ENCODE measurements at places on chromosomes 2 and 18. TPM values are rescaled to one million over a fixed set of nuclear protein-coding genes. Genes with fewer than 3 reads are reported as not detected.

GRCh38 chr2:78293768-78294167 is 731.7 kb upstream of the REG3G start:
- DNase-seq = no peak

DNA sequence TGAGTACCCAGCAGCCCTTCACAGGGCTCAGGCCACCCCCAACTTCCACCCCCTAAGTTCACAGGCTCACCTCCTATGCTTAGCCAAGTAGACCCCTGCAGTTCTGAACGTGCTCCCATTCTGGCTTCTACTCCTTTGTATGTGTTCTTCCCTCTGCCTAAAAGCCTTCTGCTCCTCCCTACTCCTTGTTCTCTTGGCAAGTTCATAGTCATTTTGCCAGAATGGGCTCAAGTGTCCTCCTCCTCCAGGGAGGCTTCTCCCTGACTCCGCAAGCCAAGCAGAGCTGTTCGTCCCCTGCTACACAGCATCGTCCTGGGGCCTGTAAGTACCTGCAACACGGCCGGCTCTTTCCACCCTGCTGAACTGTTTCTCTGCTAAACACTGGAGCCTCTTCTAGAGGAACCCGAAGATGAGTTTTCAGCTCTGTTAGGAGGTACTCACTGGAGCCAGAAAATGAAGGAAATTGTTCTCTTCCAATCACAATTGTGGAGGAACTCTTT is 14.6 kb upstream of the CETN1 start:
- DNase-seq = no peak

DNA sequence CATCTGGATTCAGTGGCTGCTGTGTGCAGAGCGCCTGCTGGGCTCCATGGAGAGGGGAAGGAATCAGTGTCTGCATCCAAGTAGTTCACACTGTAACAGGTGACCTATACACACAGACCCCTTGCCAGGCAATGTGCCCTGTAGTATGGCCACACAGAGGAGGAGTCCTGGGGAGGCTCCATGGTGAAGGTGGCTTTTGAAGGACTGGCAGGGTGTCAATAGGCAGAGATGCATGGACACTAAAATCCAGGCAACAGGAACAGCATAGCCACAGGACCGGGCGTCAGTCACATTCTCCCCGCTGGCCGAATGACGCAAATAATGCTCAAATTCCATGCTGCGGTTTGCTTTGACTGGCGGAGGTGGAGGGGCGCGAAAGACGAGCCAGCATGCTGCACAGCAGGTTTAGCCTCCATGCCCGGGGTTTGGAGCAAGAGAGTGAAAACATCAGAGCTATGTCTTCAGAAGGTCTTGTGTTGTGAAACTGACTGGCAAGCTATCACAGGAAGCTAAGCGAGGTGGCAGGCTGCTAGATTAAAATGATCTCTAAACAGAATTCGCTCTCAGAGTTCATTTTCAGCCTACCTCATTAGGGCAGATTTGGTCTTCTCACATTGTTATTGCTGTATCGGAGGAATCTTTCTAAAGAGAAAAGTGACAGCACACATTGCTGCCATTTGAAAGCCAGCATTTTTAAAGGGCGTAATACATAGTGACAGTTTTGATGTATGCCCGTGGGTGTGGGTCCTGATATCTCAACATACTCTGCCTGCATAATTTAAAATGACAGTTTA is 1.2 kb upstream of the CHMP1B start:
- DNase-seq = peak; percentile 52

DNA sequence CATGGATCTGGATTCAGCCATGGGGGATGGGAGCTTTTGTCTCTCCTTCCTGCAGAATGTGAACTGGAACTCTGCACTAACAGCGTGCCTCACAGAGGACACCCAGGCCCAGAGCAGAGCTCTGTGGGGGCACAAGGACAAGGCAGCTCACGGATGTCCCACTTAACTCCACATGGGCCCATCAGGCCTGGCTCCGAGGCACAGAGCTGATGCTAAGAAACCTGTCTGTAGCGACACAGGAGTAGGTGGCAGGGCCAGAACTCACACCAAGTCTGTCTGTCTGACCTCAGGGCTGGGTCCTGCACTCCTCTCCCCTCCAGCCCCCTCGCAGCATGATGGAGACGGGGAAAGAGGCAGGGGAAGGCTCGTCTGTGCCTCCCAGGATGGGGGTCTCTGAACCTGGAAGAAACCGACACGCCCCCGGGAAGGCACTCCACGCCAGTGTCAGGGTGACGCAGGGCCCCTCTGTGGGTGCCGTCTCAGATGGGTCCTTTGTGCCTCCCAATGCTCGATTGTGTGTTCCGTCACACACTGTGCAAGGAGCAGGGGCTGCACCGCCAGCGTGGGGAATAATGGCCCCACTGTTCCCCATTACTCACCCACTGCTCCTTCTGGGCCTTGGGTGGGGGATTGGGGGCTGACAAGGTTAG is 36.6 kb downstream of the FAM178B start:
- no peak for DNase-seq

- no peak for DNase-seq
Measured at GRCh38 chr2:67619204-67619603, 222.1 kb downstream of the ETAA1 start.

DNA sequence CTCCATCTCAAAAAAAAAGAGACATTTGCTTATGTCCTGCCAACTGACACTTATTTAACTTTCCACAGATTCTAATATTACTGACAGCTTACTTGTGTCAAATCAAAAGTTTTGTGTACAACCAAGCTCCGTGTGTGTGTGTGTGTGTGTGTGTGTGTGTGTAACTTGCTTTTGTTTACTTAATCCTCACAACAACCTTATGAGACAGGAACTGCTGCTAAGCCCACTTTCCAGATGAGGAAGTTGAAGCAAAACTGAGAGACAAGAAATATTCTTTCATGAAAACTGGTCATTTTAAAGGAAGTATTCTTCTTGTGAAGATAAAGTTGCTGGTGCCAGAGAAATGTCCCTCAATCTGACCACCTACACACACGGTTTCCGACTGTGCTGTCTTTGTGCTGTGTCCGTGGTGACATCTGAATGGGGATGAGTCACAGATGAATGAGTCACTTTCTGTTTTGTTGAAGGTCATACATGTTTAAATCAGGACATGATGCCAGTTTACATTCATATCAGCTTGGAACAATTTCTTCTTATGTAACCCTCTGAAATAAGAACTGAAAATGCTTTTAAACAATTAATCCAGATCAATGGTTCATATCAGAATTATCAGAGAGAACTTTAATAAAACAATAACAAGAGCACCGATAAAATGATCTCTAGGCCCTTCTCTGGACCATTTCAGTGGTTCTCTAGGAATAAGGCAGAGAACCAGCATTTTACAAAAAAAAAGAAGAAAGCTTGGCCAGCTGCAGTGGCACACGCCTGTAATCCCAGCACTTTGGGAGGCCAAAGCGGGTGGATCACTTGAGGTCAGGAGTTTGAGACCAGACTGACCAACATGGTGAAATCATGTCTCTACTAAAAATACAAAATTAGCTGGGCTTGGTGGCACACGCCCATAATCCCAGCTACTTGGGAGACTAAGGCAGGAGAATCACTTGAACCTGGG is 95.5 kb downstream of the THNSL2 start:
- peak; percentile 51 for DNase-seq

GRCh38 chr2:47724221-47724981 is 58.5 kb upstream of the MSH6 start:
- no peak for DNase-seq

Gene HTRA2
- 37.2 TPM for polyA plus RNA-seq

Gene HDAC4
- polyA plus RNA-seq = 9.3 TPM

Gene TFCP2L1
- 1.1 TPM for polyA plus RNA-seq

Gene UGT1A1
- 0.51 TPM for polyA plus RNA-seq
